ENCODE measurements at places on chromosomes 16 and 17.

GRCh38 chr16:85417156-85417860, 195.8 kb upstream of the GSE1 start:
- no peak for DNase-seq

GRCh38 chr16:25210758-25211157, 6.0 kb upstream of the AQP8 start:
- no peak for DNase-seq

- no peak for DNase-seq
Measured at GRCh38 chr16:17469011-17469740, 1.6 kb downstream of the XYLT1 start.

GRCh38 chr17:72579990-72580320, 459.1 kb downstream of the SOX9 start:
- DNase-seq, result no peak

- DNase-seq, result no peak
Measured at GRCh38 chr16:63216696-63217423, 1180.6 kb upstream of the CDH8 start.

- no peak for DNase-seq
Measured at GRCh38 chr17:19677736-19678379, 29.3 kb downstream of the ALDH3A2 start.

DNA sequence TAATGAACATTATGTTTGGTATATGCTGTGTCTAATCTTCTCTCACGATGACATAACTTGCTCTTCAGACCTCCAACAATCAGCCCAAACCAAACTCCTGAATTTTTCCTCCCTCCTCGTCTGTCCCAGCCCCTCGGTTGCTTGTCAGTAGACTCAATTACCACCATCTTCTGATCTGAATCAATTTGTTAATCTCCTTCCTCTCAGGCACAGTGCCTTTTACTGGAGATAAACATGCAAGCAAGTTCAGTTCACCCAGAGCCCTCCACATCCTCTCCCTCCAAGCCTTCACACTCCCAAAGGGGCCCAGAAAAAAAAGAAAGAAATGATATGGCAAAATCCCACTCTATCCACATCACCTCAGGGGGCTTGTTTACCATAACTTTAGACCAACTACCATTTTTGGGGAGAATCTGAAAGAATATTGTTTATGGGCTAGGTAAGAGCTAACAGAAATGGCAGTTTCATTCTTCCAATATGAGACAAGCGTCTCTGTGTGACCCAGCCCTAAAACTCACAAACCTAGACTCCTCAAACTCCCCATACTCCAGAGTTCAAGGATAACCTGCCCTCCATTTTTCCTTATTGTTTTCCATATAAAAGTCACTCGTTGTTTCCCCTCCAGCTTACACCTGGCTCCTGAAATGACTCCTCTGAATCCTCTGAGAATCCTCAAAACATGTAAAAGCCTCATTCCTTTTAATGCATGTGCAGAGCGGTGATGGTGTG, 1.5 kb downstream of the TEX2 start:
- no peak for DNase-seq

- no peak for DNase-seq
Measured at GRCh38 chr16:61233713-61234112, 802.5 kb downstream of the CDH8 start.

- DNase-seq, result no peak
Measured at GRCh38 chr17:27878776-27879562, 14.2 kb downstream of the LYRM9 start.

GRCh38 chr16:21192991-21193390, 18.4 kb downstream of the ZP2 start:
- no peak for DNase-seq
